ENCODE measurements at places on chromosomes 13 and 19. TPM values are rescaled to one million over a fixed set of nuclear protein-coding genes. Genes with fewer than 3 reads are reported as not detected.

Gene FAM83E
- not detected for total RNA-seq

Gene NOTCH3
- 63.7 TPM for total RNA-seq

Gene ZNF180
- total RNA-seq = 7.4 TPM

Gene IGSF23
- not detected for total RNA-seq

Gene GNA15
- 0.14 TPM for total RNA-seq

Gene PTH2
- not detected for total RNA-seq

Gene KLK2
- total RNA-seq = not detected

Gene CSNK1G2
- total RNA-seq = 87.3 TPM

Gene CADM4
- 2.1 TPM for total RNA-seq

Gene PLPP2
- 3.0 TPM for total RNA-seq

Gene UBE2L5
- total RNA-seq = not detected
